ENCODE measurements at places on chromosomes 1 and 21.

- no peak for DNase-seq
Observed at GRCh38 chr1:16938351-16939321, 16.9 kb downstream of the CROCC start.

DNA sequence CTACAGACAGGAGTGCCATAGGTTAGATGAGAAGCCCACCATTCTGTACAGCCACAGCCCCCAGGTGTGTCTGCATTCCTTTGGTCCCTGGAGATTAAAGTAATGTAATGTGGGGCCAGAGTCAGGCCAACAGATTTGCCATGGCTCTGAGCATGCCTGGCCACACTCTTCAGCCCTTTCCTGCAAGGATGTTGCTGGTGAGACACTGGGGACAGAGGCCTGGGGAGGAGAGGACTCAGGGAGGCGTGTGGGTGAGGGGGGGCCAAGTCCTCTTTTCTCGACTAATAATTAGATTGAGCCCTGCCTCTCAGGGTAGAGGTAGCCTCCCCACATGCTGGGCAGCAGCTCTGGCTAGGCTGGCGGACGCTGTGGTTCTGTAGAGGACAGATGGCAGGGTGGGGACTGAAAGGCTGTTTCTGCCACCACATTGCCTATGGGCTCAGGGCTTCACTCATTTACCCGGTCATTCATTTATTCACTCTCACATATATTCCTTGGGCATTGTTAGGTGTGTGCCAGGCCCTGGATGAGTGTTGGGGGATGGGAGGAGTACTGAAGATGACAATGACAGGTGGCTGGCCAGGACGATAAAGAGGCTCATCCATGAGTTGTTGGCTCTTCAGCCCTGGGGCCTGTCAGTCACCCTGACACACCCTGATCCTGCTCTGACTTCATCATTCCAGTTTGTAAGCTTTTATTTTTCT, 7.1 kb upstream of the PRCC start:
- DNase-seq: no peak

- DNase-seq: no peak
Observed at GRCh38 chr1:109722908-109723691, 11.0 kb downstream of the GSTM5 start.

DNA sequence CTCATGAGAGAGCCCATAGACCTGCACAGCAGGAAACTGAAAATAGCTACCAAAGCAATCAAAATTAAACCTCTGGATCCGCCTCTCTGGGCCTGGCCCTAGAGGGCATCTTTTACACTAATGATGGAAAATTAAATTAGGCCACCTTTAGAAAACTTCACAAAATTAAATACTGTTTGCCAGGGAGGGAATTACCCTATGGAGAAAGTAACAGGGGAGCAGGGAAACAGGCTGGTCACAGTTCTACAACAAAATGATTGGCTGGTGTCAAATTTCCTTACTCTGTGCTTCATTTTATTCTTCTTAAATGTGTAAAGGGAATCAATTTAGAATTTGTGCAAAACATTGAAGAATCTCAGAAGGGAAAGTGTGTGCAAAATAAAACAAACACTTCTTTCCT, 62.4 kb downstream of the SPATA46 start:
- DNase-seq: no peak

Data from stimulated activated CD4-positive, alpha-beta T cell treated with anti-CD3 and anti-CD28 coated beads, TNF-alpha, amount 100 ng/mL, for 48 hours (primary cell).